SK-MEL-5 (cell line): ENCODE measurements at places on chromosomes 7 and 10. TPM values are rescaled to one million over a fixed set of nuclear protein-coding genes. Genes with fewer than 3 reads are reported as not detected.

DNA sequence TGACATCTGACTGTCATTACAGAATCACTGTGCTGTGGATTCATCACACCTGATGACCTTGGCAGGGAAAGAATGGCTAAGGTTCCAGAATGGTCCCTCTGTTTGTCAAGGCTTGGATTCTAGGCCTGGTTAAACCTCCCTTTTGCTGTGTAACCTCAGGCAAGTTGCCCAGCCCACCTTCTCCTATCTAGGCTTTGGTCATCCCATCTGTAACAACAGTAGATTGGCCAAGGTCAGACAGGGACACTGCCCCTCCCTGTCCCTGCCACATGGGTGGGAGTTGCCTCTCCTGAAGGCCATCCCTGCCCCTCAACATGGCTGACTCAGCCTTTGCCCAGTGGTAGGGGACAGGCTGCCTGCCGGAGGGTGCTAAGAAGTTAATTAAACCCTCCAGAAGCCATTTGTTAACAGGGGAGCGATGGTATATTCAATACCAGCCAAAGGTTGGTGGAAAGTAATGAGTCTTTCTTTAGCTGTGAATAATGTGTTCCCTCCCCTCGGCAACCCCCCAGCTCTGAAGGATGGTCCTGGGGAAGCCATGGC, 149.8 kb upstream of the PCBD1 start:
- DNase-seq: no peak

The CADPS2 gene
- total RNA-seq: 38.5 and 40.8 TPM in 2 replicates

The NANOS1 gene
- total RNA-seq: 3.5 and 5.7 TPM in 2 replicates

- DNase-seq: no peak
These were observed 44.2 kb upstream of the ADAM12 start for GRCh38 chr10:126432507-126432906.

DNA sequence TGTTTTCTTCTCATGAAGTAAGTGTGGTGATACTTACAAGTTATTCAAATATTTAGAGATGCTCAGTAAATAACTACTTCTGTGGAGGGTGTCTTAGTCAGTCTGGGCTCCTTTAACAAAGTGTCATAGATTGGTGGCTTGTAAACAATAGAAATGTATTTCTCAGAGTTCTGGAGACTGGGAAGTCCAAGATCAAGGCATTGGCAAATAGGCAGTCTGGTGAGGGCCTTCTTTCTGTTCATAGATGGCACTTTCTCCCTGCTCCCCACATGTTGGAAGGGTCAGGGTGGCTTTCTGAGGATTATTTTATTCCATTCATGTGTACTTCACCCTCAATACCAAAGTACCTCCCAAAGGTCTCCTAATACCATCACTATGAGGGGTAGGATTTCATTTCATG, 18.4 kb downstream of the RPA3 start:
- DNase-seq: no peak

GRCh38 chr10:72122221-72122620, 33.9 kb upstream of the SPOCK2 start:
- no peak for DNase-seq

- no peak for DNase-seq
These were observed 558.9 kb upstream of the MGMT start for GRCh38 chr10:128908099-128908498.

DNA sequence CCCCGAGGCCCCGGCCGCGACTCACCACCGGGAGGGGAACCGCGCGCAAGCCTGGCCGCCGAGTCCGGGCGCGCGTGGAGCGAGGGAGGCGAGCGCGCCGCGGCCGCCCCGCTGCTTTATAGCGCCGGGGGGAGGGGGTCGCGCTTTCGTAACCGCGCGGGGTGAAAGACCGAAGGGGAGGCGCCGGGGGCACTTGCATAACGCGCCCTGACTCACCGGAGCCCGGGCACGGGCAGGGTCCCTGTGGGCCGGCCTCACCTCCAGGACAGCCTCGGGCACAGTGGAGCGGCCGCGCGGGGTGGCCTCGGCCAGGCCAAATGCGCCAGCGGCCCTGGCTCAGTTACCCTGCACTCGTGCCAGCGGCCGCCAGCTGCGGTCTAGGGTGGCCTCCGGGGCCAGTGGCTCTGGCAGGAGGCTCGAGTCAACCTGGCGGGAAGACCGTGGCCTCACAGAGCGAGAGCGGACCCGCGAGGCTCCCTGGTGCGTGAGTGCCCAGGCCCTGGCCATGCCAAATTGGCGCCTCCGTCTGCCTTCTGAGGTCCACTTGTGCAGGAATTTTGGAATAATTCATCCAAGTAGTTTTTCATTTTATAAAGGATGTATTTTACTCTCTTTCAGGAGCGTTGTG, at the start of gene RBP4:
TSS of gene RBP4 (minus strand) at position 90 of the 628 bp plus-strand sequence. CDS start 207 bp downstream, outside the sequence.
- no peak for DNase-seq

The DNAJC12 gene
- total RNA-seq: 37.1 and 42.8 TPM in 2 replicates

DNA sequence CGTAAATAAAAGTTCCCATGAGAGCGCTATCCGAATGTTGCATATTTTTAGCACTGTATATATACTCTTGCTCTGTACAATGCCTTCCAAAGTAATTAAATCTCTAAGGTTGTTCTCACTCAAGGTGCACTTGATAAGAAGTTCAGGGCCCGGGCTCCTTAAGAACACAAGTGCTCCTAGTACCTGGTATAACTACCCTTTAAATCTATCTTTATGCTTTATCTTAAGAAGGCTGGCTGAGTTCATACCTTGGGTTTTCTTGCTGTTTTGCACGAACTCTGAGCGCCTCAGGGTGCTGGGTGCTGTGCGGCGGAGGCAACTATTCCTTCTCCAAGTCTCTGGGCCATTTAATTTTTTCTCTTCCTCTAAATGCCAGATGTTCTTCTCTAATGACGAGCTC, 80.4 kb downstream of the DNMBP start:
- DNase-seq: no peak

DNA sequence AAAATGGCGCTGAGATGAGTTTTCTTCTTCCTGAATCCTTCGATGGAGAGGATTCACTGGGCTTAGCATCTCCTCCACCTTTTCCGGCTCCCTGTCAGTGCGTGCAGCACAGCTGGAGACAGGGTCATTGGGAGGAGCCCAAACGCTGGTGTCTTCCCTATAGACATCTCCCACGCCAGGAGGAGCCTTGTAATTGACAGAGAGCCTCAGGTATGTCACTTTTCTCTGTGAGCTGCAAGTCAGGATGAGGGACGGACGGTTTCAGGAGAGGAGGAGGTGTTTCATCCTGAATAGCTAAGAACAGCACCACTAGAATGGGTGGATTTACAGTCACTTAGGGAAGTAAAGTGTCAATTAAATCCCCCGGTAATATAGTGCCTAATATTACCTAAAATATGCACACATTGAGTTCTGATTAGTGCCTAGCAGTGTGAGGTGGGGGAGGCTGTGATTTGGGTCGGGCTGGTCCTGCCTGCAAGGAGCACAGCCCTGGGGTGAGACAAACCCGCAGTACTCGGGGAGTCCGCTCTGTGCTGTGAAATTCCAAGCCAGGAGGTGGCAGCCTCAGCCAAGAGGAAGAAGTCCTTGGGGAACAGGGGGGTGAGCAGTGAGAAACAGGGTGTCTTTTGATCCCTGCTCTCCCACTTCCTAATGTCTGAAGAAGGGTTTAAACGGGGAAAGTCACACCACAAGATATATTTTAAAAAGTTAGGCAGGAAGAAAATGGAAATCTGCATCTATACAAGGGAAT, 28.2 kb downstream of the IL15RA start:
- DNase-seq: peak; percentile 67

DNA sequence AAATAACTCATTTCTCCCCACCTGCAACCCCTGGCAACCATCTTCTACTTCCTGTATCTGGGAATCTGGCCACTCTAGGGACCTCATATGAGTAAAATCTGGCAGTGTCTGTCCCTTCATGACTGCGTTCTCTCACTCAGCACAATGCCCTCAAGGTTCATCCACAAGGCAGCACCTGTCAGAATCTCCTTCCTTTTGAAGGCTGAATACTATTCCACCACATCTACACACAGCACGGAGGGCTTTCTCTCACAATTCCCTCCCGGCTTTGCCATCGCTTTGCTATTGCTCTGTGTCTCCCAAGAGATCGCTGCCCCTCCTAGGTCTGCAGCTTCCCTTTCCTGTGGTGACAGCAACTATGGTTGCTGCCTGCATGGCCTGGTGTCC, 174.7 kb upstream of the RHEB start:
- DNase-seq: no peak

GRCh38 chr7:156456032-156456431, 184.5 kb upstream of the RNF32 start:
- DNase-seq: no peak

DNA sequence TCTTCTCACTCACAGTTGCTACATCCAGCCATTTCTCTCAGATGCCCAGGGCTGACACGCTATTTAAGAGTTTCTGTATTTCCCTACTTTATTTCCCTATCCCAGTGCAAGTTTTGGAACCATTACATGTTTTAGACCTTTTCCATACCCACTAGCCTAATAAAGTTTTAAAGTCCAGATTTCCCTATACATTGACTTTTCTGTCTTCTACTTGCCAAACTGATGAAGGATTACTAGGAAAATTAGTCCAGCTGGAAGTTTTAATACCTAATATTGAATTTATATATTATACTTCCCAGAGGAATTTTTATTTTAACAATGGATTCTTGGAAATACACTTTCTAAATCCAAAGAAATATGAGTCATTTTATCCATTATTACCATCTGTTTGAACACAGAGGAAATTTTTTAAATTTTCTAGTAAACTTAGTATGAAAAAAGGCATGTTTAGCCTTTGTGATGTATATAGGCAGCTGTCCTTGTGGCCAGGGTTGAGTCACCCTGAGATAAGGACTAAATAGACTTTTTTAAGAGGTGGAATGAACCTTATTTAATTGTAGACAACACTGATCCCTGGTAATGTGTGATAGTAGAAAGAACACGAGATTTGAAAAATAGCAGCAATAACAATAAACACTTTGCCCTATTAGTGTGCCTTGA, 205.0 kb downstream of the TFEC start:
- DNase-seq: no peak

DNA sequence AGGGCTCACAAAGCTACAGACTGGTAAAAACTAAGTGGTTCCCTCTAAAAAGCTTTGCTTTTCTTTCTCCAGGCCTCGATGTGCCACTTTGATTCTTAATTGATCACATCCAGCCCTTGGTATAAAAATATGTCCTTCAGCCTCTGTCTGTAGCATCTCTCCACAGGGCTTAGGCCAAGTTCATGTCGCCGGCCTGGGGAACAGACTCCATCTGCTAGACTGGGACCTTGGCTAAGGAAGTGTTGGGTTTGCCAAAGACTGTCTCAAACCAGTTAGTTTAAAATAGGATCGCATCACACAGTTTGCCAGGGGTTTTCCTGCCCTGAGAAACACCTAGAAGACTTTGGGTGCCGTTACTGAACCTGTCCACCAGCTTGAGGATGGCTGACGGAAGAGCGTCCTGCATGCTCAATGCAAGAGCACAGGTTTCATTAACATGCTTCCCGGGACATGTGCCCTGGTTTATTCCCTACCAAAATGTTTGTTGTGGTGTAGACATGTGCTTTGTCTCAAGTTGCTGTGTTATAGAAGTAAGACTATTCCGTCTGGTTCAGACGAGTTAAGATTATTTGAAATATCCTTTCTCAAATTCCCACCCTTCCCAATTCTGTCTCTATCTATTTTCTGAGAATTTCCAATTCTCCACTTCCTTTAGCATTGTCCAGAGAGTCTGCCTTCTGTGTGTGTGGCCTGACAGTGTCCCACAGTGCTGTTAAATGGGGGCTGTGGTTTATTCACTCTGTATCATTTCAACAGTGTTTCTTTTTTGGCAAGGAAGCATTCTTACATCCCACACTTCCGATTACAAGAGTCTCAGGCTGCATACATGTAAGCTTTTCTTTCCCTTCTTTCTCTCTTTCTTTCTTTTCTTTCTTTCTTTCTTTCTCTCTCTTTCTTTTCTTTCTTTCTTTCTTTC, 334.7 kb downstream of the INHBA start:
- no peak for DNase-seq

The CYP2C19 gene
- total RNA-seq: not detected in 2 replicates

DNA sequence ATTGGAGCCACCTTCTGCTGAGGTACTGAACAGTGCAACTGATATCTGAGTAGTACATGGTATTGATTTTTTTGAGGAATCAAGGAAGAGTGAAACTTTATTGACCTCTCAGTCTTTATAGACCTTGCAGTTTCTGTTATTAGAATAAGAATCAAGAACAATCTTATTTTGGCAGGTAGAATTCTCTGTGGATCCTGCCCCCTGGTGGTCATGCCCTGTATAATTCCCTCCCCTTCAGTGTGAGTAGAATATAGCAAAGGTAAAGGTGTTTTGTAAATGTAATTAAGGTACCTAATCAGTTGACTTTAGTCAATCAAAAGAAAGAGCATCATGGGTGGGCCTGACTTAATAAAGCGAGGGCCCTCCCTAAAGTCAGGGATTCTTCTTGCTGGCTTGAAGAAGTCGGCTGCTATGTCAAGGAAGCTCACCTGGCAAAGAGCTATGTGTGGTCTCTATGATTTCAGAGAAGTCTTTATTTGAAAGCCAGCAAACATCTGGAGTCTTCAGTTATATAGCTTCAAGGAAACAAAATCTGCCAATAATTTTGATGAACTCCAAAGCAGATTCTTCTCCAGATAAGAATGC, 142.8 kb downstream of the LSM5 start:
- DNase-seq: peak; percentile 47

DNA sequence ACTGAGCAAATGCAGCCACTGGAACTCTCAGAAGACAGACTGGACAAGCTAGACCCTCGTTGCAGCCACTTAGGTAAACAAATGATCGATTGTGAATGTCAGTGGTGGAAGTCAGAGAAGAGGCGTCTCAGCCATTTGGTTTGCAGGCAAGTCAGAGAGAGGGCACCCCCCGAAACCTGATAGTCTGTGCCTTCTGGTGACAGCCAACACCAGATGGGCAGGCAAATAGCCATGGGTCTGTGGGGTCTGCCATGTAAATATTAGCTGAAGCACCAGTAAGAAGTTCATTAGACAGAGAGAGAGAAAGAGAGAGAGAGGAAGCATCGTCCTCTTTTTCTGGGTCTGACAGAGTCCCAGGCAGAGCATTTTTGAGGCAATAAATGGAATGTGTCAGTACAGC, 5.4 kb downstream of the PPP1R17 start:
- DNase-seq: no peak

The FHIP2A gene
- total RNA-seq: 11.3 and 12.7 TPM in 2 replicates

GRCh38 chr10:70169649-70170364, 507 bp downstream of the SAR1A start:
- no peak for DNase-seq

GRCh38 chr7:15821484-15822427, 135.3 kb upstream of the MEOX2 start:
- no peak for DNase-seq

- no peak for DNase-seq
These were observed 5.5 kb upstream of the PNLIPRP2 start for GRCh38 chr10:116615199-116615776.

GRCh38 chr7:65379318-65379717, 5.7 kb downstream of the ZNF92 start:
- no peak for DNase-seq
